Myometrial cell (primary cell): ENCODE measurements at places on chromosomes 3 and 15. TPM values are rescaled to one million over a fixed set of nuclear protein-coding genes. Genes with fewer than 3 reads are reported as not detected.

Gene CDHR4
- total RNA-seq: not detected in 2 replicates

Gene PATL2
- not detected in 2 replicates for total RNA-seq

Gene SNTN
- not detected in 2 replicates for total RNA-seq

Gene HTR3E
- total RNA-seq: not detected in 2 replicates

Gene ISLR2
- 0.18 TPM in 1 of 2 replicates, not detected in the other for total RNA-seq

Gene TTLL13
- total RNA-seq: not detected in 2 replicates

Gene RPN1
- 575 and 588 TPM in 2 replicates for total RNA-seq

Gene ZMAT3
- total RNA-seq: 16.4 and 19.3 TPM in 2 replicates

Gene ST3GAL6
- total RNA-seq: 0.58 and 1.2 TPM in 2 replicates

Gene FAM81A
- 0.29 and 1.2 TPM in 2 replicates for total RNA-seq

Gene DLG1
- 21.3 and 41.3 TPM in 2 replicates for total RNA-seq

Gene SLC28A1
- total RNA-seq: not detected in 2 replicates

Gene KBTBD13
- not detected in 2 replicates for total RNA-seq

Gene GOLGA8G
- not detected in 2 replicates for total RNA-seq

Gene DNAH12
- not detected in 2 replicates for total RNA-seq
